ENCODE measurements at places on chromosomes 5 and 9.

DNA sequence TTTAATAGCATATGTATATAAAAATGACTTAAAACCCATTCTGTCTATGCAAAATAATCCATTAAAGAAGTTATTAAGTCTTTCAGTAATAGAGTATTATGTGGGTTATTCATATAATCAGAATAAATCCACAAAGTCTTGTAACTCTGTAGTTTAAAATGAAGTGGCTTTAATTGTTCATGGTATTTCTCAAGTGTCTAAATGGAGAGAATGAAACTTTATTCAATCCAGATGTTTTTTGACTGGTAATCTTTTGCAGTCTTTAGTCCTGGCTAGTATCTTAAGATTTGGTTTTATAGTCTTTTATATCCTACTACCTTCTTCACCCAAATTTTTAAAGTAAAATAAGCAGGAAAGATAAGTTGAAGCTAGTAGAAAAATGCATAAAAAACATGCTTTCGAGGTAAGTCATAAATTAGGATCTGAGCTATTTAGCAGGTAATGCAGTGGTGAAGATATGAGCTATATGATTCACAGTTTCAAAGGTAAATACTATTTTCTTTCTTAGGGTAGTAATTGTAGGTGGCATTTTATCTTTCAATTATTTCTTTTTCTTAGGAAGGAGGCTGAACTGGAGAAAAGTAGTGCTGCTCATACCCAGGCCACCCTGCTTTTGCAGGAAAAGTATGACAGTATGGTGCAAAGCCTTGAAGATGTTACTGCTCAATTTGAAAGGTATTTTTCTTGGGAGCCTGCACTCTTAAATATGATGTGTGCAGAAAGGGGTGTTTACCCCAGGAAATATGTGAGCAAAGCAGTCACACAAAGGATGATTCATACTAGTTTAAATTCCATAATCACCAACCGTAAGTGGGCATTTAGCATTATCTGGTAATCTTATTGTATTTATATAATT is 17.9 kb downstream of the HMMR start:
- no peak for DNase-seq

DNA sequence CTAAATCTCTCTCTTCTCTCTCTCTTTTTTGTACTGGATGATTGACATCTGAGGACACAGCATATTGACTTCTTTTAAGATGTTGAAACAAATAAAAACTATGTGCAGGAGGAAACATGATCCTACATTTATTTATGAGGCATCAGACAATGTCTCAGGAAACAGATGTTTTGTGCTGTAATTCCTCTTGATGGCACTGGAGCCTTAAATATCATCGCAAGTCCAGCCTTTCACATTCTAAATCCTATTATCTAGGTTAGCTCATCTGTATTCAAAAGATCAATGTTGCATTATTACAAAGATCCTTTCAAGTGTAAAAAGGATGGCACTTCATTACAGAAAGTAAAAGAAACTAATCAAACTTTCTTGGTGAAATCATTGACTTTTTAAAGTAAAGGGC is 63.9 kb downstream of the MAT2B start:
- DNase-seq, result no peak

DNA sequence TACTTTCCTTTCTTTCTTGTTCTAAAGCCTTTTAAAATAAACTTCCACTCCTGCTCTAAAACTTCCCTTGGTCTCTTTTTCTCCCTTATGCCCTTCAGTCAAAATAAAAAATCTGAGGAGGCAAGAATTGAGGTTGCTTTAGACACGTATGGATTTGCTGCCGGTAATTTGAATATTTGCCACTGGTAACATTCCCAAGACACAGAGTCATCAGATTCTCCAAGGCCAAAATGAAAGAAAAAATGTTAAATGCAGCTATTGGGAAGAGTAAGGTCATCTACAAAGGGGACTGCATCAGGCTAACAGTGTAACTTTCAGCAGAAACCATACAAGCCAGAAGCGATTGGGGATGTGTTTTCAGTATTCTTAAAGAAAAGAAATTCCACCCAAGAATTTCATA is 311.1 kb downstream of the CDH18 start:
- no peak for DNase-seq

DNA sequence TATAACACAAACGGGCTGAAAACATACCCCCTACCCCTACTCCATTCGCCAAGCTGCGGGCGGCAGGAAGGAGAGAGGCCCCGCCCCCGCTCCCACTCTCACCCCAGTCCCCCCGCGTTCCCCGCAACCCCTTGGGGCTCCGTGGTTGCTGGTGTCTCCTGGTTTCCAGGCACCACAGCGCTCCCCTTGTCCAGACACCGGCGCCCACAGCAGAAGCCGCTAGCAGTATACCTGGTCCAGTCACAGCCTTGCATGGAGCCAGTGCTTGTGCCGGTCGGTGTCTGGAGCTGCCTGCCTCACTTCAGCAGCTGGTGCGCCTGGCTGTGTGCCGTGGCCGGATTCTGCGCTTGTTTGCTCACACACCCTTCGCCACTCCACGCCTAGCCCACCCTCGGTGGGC is 240.5 kb upstream of the DAB2 start:
- DNase-seq, result no peak

- no peak for DNase-seq
These were observed 4.2 kb upstream of the PFN3 start for GRCh38 chr5:177404641-177405179.

DNA sequence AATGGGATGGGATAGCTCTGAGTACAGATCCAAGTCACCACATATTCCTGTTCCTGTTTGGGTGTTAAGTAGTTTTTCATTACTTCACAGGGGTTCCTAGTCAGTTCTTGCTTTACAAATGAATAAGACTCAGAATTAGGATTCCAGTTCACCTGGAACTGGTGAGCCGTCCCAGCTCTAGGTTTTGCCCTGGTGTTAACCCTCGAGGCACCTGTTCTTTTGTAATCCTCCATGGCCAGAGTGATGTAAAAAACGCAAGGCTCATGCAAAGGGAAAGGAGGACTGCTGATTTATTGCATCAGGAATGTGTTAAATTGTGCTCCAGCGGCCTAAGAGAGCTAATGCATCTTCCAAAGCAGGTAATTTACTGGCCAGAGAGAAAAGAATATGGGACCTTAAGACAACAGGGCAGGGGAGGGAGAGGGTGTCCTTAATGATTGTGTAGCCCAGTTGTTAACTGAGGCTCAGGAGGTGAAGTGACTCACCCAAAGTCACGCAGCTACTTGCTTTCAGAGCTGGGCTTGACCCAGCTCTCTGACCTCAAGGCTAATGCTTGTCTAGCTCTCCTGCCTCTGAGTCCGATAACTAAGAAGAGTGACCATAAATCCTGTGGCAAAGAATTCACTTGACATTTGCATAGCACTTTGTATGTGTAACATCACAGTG is 70.5 kb downstream of the DMRT2 start:
- DNase-seq, result no peak

DNA sequence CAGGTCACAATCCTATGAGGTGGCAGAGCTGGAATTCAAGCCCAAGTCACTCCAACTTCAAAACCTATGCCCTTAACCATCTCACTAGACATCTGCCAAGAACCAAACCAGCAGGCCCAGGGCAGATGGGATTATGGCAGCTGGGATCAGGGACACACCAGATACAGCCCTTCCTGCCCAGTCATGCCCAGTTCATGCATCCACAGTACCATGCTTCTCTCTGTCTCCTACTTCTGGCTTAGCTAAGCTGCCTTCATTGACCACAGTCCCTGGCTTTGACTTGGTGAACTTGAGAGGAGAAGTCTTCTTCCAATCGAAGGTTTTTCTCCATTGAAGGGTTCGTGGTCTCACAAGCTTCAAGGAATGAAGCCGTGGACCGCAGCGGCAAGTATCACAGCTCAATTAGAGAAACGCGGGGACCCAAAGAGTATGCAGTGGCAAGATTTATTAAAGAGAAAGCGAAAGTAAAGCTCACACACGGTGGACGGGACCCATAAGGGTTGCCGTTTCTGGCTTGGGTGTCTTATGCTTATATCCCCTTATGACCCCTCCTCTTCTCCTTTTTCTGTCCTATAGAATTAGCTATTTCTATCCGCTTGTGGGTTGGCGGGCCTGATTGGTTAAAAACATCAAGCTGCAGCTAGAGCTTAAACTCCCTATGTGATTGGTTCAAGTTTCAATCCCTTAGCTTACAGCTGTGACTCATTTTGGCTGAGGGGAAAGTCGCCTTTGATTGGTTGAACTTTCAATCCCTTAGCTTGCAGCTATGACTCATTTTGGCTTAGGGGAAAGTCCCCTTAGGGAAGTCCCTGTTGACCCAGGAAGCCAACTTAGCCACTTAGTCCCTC is 101.2 kb downstream of the TRIM36 start:
- DNase-seq, result no peak

DNA sequence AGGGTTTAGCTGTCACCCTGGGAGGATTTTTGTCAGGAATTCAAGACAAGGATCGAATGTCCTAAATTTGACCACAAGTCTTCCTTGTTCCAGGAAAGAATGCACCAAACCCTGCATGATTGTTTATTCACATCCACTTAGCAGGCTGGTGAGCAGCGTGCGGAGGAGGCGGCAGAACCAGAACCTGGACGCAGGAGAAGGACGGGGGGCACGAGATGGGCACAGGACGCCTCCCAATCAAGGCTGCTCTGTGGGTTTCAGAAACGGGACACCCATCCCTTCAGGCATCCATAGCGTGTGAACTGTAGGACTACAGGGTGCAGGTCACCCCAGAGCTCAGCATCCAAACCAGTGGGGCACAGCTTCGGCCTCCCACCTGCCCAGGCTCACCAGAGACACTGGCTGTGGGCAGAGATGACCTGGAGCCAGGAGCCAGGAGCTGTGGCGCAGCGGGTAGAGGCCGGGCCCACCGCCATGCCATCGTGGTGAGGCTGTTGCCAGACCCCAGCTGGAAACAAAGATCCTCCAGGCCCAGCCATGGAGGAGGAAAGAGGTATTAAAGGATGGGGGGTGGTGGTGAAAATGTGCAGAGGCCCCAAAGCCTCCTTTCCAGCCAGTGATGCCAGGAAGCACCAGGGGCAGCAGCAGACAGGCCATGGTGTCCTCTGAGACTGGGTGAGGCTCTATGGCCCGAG is 32.3 kb upstream of the ADAMTS2 start:
- DNase-seq, result no peak

DNA sequence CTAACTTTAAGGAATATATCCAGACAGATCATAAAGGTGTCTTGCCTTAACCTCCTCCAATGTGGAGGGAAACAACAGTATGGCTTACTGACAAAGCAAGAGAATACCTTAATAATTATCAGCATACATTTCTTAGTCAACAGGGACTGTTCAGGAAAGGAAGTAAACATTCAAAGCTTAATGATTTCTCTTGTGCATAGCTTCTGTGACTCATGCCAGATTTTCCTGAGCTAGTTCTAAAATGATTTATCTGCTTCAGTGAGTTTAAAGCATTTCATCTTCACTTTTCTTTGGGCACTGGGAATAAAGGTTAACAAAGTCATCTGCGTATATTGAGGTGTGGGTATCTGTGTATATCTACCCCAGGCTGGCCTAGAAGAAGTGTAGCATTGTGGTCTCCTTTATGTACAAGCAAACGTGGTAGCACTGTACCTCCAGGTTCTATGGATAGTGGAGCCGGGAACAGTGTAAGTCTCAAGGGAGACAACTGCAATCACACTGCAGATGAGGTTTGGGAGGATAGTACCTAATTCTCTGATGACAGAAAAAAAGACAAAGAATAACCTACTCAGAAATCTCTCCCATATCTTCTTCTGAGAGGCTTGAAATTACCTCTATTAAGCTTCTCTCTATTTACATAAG is 284.1 kb downstream of the HCN1 start:
- DNase-seq, result no peak

DNA sequence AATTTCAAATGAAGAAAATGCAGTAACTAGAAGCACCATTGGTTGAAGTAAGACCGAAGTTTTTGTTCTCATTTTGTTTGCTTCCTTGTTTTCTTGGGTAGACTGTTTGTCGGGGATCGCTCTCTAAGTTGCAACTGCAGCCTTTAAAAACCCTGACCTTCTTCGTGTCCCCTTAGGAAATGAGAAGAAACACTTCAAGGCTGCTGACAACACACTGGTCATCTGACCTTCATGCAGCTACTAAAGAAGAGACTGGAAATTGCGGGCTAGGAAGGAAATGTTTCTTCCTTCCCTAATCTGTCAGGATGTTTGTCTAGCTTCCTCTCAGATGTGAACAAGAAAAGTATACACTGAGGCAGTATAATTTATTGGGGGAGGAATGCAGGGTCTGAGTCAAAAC is 50.7 kb upstream of the CHSY3 start:
- DNase-seq, result no peak

- DNase-seq, result no peak
These were observed 508.6 kb downstream of the TAF11L14 start for GRCh38 chr5:18142831-18143230.

GRCh38 chr5:32020271-32020670 is 153.8 kb downstream of the GOLPH3 start:
- no peak for DNase-seq

All from caudate nucleus (tissue), 63 donors.